ENCODE measurements at places on chromosomes 11 and 22. TPM values are rescaled to one million over a fixed set of nuclear protein-coding genes. Genes with fewer than 3 reads are reported as not detected.

DNA sequence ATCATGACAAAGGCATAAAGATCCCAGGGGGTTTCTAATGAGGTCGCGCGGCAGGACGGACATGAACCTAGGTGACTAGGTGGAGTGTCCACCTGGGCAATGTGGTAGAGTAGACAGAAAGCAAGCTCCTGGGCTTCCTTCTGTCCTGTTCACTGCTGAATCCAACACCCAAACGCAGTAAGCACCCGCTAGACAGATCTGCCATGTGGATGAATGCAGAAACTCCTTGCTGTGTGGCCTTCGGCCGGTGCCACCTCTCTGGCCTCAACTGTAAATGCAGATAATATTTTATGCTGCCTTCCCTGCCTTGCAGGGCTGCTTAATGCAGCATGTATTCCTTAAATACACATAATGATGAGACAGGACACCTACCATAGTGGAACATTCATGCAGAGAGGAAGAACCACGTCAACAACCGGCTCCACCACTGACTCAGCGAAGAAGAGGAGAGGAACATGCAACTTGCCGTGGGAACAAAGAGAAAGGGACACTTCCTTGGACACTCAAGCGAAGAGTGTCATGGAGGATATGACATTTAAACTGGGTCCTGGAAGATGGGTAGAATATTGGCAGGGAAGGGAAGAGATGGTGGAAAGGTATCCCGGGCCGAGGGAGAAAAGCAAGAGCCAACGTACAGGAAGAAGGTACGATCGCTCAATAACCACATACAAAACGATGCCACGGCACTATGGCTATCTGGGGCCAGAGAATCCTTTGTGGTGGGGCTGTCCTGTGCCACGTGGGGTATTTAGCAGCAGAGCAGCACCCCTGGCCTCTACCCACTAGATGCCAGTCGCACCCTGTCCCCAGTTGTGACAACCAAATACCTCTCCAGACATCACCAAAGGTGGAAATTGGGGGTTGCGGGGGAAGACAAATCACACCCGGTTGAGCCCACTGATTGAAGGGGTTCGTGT is 30.8 kb downstream of the MYH9 start:
- no peak for DNase-seq
- H3K27ac ChIP-seq: peak overlapping the region; percentile 14

GRCh38 chr11:101439488-101439887 is 144.3 kb downstream of the TRPC6 start:
- no peak overlapping the region for H3K27ac ChIP-seq
- H3K27me3 ChIP-seq: no peaks in the 10 kb centered on the region
- no peak overlapping the region for H3K4me3 ChIP-seq
- H3K4me1 ChIP-seq: no peaks in the 10 kb centered on the region

The BTBD18 gene
- not detected for total RNA-seq

- H3K4me3 ChIP-seq: no peak overlapping the region
- no peaks in the 10 kb centered on the region for H3K27me3 ChIP-seq
- H3K27ac ChIP-seq: no peak overlapping the region
Observed at GRCh38 chr11:121553389-121553788, 100.6 kb upstream of the SORL1-AS1 start.

- no peaks in the 10 kb centered on the region for H3K27me3 ChIP-seq
- no peaks in the 10 kb centered on the region for H3K36me3 ChIP-seq
- H3K27ac ChIP-seq: no peak overlapping the region
- no peak overlapping the region for H3K4me3 ChIP-seq
- H3K4me1 ChIP-seq: peaks cover 19% of the 10 kb centered on the region
Observed at GRCh38 chr11:126485021-126485792, 129.7 kb downstream of the ST3GAL4 start.

All from SJCRH30 (cell line).